ENCODE measurements at places on chromosomes 13 and 19.

GRCh38 chr13:46606970-46607369 lies 54.0 kb downstream of the LRCH1 start:
- no peak for DNase-seq

- DNase-seq: no peak
Observed at GRCh38 chr13:20198781-20199180, 6.0 kb upstream of the GJB2 start.

GRCh38 chr19:19816679-19817078 lies 4.9 kb downstream of the ZNF506 start:
- no peak for DNase-seq

- DNase-seq: no peak
Observed at GRCh38 chr13:43111559-43112400, 88.4 kb downstream of the DNAJC15 start.

GRCh38 chr19:7247155-7247554 lies 47.1 kb downstream of the INSR start:
- no peak for DNase-seq

DNA sequence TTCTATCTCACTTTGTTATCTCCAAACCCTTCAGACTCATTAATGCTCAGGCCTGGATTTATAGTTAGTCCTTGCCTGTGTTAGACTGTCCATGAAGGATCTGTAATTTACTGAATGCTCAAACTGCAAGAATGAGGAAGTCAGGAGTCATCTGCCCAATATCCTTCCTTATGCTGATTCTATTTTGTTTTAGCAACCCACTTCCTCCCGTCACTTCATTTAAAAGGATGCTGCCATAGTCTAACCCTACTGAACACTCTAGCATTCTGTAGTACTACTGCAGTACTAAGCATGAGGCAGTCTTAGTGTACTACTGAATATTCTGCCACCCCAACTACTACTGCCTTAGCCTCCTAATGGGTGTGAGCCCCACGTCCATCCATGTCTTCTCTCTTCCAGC lies 1.5 kb downstream of the FCAR start:
- DNase-seq: no peak

- no peak for DNase-seq
Observed at GRCh38 chr19:15631817-15632216, 8.9 kb upstream of the CYP4F3 start.

GRCh38 chr13:46480131-46480530 lies 72.8 kb upstream of the LRCH1 start:
- DNase-seq: no peak

DNA sequence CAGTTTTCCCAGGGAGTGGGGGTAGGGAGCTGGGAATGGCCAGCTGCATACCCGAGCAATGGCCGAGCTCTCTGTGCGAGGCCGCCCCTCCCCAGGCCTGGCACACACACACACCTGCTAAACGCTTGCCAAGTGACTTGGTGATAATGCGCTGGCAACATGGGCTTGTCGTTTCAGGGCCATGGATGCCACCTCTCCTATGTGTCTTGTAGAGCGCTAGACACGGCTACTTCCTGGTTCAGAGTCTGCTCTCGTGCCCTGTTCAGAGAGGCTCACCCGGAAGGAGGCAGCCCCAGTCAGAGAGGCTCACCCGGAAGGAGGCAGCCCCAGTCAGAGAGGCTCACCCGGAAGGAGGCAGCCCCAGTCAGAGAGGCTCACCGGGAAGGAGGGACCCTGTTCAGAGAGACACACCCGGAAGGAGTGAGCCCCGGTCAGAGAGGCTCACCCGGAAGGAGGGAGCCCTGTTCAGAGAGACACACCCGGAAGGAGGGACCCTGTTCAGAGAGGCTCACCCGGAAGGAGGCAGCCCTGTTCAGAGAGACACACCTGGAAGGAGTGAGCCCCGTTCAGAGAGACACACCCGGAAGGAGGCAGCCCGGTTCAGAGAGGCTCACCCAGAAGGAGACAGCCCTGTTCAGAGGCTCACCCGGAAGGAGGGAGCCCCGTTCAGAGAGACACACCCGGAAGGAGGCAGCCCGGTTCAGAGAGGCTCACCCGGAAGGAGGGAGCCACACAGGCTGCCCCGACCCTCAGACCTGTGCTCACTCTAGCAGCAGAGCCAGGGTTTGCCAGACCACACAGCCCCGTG lies 4.2 kb downstream of the ADPRHL1 start:
- DNase-seq: no peak

GRCh38 chr13:40026174-40026585 lies 370.7 kb downstream of the COG6 start:
- DNase-seq: peak; percentile 4

DNA sequence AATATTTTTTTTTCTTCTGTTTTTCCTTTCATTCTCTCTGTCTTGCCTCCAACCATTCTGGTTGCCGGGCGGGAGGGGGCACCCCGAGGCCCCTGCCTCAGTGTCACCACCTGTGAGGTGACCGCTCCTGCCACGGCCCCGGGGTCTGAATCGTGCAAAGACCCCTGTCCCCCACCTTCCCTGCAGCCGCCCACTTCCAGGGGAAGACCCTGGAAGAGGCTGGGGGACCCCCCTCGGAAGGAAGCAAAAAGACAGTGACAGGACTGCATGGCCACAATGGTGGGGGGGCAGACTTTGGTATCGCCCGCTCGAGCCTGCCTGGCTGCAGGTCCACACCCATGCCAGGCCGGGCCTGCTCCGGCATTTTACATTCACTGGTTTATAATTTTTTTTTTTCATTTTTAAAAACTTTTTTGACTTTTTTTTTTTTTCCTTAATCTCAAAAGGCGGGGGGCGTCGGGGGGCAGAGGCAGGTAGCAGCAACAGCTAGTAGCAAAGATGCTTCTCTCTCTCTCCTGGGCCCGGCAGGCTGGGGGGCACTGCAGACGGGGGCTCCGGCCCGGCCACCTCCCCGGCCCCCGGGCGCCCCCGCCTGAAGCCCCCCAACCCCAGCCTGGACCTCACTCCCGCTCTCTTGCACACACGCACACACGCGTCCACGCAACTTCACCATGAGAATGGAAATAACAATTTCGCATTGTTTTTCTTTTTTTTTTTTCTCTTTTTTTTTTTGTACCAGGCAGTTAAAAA lies 22.6 kb downstream of the ZBTB7A start:
- no peak for DNase-seq

DNA sequence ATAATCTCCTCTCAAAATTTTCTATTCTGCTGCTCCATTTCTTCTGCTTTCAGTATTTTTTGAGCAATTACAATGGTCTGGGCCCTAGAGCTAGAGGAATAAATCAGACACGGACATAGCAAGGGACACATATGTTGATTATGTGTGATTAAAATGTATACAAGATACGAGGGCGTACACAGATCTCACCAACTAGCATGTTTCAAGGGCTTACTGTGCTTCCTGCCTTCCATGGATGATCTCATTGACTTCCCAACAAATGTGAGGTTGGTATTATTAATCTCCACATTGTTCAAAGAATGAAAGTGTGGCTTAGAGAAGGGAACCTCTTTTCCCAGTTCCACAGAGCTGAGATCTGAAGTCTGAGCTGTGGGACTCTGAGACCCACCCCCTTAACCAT lies 9.1 kb downstream of the PLD3 start:
- peak; percentile 61 for DNase-seq

- DNase-seq: peak; percentile 86
Observed at GRCh38 chr19:36973021-36973843, 57.1 kb downstream of the ZNF568 start.

- no peak for DNase-seq
Observed at GRCh38 chr13:99738626-99739025, 232.9 kb downstream of the ZIC5 start.

- no peak for DNase-seq
Observed at GRCh38 chr13:108588516-108588915, 40.9 kb upstream of the MYO16 start.

- no peak for DNase-seq
Observed at GRCh38 chr13:89269737-89270136, 1598.6 kb downstream of the SLITRK5 start.

DNA sequence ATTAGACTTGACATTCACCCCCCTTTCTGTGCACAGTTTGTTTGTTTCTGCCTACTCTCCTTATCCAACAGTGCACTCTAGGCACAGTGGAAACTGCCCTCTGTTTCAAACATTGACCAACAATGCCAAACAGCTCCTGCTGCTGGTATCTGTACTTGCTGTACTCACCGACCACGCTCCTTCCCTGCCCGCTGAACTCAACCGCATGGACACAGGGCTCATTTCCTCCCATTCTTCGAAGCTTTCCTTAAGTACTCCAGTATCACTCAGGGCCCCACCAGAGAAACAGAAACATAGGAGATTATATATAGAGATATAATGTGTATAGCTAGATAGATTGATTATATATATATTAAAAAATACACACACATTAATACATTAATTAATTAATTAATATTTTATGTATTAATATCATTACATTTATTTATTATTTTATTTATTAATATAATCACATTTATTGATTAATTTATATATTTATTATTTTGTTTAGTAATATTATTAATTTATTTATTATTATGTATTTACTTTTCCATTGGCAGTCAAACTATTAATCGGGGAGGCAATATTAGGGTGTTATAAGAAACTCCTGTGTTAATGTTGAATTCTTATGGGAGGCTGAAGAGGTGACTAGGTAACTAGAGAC lies 1528.2 kb downstream of the EFNB2 start:
- no peak for DNase-seq

DNA sequence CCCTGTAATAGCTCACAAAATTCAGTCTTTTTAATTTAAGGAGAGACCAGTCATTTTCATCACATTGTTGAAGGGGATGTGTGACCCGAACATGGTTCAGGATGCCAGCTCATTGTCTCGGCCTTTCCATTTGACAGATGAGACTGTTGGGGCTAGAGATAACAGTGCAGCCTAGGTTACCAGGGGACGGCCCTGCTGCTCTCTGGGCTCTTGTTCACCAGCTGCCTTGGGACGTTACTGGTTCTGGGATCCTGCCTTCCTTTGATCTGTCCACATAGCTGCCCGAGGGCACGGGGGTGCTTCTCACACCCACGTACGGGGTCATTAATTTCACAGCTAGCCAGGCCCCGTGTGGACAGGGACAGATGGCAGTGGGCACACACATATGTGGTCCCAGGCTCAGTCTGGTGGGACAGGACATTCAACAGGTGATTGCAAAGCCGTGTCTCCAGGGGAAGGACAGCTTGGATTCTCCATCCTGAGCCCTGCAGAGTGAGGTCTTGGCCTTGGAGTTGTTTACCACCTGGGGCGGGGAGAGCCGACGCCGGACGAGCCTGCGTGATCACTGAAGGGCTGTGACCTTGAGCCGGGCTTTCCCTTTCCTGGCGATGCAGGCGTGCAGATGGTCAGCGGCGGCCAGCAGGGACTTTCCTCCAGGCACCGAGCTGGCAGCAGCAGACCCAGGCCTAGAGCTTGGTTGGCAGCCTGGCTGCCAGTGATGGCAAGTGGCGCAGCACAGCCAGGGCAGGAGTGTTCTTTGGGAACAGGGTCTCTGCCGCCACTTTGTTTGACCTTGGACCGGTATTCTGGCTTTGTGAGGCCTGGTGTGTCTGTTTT lies 26.7 kb upstream of the NPAS1 start:
- no peak for DNase-seq

DNA sequence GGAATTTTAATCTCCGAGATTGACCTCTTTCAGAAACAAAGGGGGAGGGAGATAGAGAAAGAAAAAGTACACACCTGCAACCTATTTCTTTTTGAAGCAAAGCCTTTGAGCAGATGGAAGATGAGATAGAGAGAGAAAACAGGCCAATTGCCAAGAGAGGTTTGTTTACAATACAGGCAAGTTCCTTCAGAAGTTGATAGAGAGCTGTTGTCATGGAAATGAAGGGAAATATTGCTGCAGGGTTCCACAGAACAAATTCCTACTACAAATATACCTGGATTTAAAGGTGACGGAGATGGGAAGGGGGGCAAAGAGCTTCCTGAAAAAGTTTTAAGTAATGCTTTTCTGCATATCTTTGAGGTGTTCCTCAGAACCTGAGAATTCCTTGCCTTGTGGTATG lies 388.4 kb downstream of the NDFIP2 start:
- DNase-seq: no peak

GRCh38 chr13:25242956-25243355 lies 44.3 kb downstream of the MTMR6 start:
- no peak for DNase-seq

GRCh38 chr13:22286338-22286737 lies 615.5 kb downstream of the FGF9 start:
- DNase-seq: no peak

GRCh38 chr13:109385242-109385560 lies 401.2 kb downstream of the IRS2 start:
- DNase-seq: peak; percentile 68

- DNase-seq: no peak
Observed at GRCh38 chr19:1465191-1466016, 13.6 kb downstream of the C19orf25 start.

GRCh38 chr13:27034678-27035111 lies 136.9 kb downstream of the USP12 start:
- DNase-seq: peak; percentile 20

DNA sequence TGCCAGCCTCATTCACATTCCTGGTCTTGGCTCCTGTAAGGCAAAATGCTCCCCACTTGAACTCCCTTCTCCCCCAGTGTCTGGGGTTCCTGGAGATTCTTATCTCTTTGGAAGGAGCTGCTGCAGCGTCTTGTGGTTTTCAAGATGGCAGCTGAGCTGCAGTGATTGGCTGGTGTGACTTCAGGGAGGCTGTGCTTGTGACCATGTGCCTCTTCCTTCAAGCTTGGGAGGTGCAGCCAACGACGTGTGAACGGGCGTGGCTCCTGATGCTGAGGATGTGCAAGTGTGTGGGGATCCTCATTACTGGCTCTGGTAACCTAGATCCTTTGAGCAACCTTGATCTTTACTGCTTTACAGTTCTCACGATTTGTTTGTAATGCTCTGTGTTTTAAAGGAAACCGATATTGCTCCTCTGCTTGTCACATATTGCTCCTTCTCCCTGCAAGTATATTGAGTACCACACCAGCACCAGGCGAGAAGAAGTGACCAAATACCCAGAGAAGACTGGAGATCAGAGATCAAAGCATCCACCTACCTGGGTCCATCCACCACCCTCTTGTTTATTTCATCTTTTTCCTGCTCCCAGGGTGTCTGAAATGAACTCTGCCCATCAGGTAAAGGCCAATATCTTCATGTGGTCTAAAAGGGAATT lies 208.5 kb downstream of the FGF9 start:
- DNase-seq: no peak

DNA sequence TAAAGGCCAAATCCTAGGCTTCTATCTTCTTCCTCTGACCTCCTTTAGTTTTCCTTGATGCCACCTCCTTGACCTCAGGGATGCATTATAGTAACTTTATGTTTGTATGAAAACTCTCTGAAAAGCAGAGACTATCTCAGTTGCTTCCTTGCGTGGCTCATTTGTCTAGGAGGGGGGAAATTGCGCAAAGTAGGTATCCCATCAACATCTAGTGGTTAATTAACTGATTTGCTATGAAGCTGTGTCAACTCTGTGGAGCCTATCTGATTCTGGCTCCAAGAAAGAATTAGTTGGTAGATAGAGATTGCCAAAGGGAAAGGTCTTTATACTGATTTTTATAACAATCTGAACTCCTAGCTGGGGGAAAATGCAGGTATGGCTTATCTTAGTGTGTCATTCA lies 82.1 kb upstream of the FRY start:
- DNase-seq: no peak
